ENCODE measurements at places on chromosomes 1 and 21.

DNA sequence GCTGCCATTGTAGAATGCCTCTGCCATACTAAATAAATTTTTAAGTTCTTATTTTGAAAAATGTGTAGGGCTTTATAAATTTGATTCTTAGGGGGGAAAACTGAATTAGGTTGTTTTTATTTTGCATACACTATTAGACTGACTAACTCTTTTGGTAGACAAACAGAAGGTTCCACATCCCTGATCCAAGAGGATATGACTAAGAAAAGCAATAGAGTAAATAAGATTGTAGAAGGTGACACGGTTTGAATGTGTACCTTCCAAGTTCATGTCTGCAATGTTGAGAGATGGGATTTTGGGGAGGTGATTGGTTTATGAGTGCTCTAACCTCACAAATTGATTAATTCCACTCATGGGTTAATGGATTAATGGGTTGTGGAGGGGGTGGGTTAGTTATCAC, 127.9 kb downstream of the GLUL start:
- DNase-seq, result no peak

GRCh38 chr1:157197906-157198435, 59.8 kb upstream of the ETV3 start:
- no peak for DNase-seq

GRCh38 chr1:231590453-231591198, 36.0 kb upstream of the DISC1 start:
- DNase-seq, result peak; percentile 62

GRCh38 chr1:63103682-63104081, 218.7 kb upstream of the FOXD3 start:
- no peak for DNase-seq

GRCh38 chr1:11062965-11063401, 3.2 kb upstream of the SRM start:
- DNase-seq, result no peak

Measured in hippocampal formation (tissue), 2 donors.